ENCODE measurements at places on chromosomes 7 and 10.

DNA sequence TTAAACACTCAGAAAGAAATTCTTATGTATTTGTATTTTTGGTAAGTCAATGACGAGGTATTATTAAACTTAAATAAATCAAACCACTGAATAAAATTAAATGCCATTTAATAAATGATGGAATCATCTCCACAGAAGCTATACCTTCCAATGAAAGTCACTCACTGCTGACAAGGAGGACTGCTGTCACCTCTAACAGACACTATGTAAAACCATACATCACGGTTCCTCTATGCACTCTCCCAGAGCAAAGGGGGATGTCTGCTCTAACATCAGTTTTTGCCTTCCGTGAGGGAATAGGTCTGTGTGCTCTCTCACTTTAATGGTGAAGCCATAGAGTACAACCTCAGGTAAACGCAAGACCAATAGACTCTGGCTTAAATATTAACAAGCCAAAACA lies 99.7 kb upstream of the DDC start:
- no peak for DNase-seq

DNA sequence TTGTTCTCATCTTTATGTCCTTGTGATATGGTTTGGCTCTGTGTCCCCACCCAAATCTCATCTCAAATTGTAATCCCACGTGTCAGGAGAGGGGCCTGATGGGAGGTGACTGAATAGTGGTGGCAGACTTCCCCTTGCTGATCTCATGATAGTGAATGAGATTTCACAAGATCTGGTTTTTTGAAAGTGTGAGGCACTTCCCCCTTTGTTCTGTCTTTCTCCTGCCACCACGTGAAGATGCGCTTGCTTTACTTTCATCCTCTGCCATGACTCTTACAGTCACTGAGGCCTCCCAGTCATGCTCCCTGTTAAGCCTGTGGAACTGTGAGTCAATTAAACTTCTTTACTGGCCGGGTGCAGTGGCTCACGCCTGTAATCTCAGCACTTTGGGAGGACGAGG lies 161.0 kb downstream of the HERPUD2 start:
- no peak for DNase-seq

DNA sequence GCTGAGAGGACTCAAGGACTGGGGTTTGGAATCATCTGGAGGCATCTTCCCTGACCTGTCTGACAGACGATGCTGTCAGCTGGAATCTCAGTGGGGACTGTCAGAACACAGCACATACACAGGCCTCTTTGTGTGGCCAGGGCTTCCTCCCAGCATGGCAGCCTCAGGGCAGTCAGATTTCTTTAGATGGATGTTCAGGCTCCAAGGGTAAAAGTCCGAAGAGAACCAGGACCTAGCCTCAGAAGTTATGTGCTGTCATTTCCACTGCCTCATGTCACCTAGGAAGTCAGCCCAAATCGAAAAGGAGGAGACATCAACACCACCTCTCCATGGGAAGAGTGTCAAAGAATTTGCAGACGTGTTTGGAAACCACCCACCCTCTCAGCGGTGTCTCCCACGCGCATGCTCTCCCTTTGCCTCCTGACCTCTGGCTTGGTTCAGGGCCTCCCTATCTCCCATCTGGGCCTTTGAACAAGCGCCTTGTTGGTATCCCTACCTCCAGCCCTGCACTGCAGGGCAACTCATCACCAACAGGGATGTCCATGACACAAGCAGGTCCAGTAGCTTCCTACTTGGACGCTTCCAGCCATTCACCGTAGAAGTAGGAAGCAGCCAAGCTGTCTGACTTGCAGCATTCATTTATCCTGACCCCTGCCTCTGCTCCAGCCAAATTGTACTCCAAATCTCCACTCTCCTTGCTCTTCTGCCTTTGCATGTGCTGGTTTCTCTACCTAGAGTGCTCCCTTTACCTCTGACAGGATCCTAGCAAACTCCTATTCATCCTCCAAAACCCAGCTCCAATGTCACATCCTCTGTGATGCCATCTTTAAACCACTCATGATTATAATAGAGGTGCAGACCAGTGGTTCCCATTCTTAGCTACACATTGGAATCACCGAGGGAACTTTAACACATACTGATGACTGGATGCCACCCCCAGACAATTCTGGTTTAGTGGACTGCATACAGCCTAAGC lies 121.6 kb downstream of the OAT start:
- DNase-seq: no peak

- no peak for DNase-seq
These were observed 93.2 kb downstream of the EGFR start for GRCh38 chr7:55112056-55112455.

DNA sequence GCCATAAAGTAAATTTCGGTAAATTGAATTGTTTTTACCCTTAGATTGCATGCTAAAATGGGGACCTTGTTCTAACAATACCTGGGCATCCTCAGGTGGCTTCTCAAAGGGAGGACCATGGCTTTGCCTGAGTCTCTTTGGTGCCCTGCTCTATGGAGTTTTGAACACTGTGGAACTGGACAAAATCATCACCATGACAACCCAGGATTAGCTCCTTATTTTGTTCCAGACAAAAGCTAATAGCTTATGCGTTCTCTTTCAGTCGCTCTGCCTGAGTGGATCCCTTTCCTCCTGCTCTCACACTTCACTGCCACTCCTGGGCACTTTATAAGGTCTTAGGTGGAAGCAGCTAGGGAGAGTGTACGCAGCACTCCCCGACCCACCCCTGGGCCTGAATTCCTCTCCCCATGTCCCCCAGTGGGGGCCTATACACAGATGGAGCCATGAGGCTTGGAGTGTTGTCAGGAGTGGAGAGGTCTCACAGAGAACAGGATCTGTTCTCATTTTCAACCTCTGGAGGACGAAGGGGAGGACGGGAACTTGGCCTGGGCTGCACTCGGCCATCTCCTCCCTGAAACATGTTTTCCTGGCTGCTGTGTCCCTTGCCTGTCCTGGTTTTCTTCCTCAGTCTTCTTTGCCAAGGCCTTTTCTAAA lies 19.0 kb downstream of the ADCYAP1R1 start:
- no peak for DNase-seq

Measured in activated naive CD4-positive, alpha-beta T cell (primary cell).